ENCODE measurements at places on chromosomes 5 and 9. TPM values are rescaled to one million over a fixed set of nuclear protein-coding genes. Genes with fewer than 3 reads are reported as not detected.

SPATA31E1 gene
- total RNA-seq, result not detected

DNA sequence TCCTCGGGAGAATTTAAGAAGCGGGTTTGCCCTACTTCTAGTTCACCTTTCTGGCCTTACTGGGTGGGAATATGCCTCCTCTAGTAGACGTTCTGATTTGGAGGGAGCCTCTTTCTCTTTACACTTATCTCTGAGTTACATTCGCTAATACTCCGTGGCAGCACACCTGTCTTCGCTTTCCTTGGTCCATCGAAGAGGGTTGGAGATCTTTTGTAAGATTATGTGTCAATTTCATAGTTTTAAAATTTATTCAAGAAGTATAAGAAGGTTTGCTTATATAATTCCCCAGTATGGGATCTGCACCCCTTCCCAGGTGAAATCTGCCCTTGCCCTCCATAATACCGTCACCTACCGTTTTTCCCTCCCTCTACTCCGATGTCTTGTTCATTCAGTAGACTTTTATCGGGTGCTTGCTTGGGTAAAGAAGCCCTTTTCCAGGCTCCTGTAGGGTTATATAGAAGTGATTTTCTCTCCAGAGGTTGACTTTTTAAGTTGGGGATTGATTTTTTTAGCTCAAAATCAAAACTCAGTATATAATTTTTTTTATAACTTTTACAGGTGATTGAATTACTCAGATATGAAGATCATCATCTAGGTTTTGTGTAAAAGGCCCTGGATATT lies 1.1 kb downstream of the GPBP1 start:
- no peaks in the 10 kb centered on the region for H3K36me3 ChIP-seq
- peak overlapping the region; percentile 84 for H3K4me3 ChIP-seq
- DNase-seq, result no peak
- no peaks in the 10 kb centered on the region for H3K27me3 ChIP-seq
- peaks cover 38% of the 10 kb centered on the region for H3K4me1 ChIP-seq
- peak overlapping the region; percentile 99 for H3K27ac ChIP-seq

ZFP62 gene
- 22.2 TPM for total RNA-seq

DNA sequence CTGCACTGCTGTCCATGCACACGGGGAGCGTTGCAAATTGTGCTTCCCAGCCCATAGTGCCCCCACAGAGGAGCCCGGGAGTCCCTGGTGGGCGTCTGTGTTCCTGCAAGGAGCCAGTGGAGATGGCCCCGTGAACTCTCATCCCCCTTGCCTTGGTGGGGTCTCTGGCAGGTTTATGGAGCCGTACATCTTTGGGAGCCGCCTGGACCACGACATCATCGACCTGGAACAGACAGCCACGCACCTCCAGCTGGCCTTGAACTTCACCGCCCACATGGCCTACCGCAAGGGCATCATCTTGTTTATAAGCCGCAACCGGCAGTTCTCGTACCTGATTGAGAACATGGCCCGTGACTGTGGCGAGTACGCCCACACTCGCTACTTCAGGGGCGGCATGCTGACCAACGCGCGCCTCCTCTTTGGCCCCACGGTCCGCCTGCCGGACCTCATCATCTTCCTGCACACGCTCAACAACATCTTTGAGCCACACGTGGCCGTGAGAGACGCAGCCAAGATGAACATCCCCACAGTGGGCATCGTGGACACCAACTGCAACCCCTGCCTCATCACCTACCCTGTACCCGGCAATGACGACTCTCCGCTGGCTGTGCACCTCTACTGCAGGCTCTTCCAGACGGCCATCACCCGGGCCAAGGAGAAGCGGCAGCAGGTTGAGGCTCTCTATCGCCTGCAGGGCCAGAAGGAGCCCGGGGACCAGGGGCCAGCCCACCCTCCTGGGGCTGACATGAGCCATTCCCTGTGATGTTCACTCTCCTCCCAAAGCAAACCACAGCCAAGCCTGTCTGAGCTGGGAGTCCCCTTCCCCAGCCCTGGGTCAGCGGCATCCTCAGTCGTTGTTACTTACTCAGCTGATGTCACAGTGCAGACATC lies 3.1 kb downstream of the MRPS2 start:
- no peak overlapping the region for H3K27ac ChIP-seq
- no peak overlapping the region for H3K4me3 ChIP-seq
- peaks cover 9% of the 10 kb centered on the region for H3K36me3 ChIP-seq
- no peaks in the 10 kb centered on the region for H3K27me3 ChIP-seq
- H3K4me1 ChIP-seq, result peaks cover 32% of the 10 kb centered on the region
- DNase-seq, result peak; percentile 59

RANBP3L gene
- total RNA-seq, result 3.5 TPM

Measured in sigmoid colon (tissue), 7 donors.